Spinal cord (tissue), 10 donors: ENCODE measurements at places on chromosomes 7 and 10.

DNA sequence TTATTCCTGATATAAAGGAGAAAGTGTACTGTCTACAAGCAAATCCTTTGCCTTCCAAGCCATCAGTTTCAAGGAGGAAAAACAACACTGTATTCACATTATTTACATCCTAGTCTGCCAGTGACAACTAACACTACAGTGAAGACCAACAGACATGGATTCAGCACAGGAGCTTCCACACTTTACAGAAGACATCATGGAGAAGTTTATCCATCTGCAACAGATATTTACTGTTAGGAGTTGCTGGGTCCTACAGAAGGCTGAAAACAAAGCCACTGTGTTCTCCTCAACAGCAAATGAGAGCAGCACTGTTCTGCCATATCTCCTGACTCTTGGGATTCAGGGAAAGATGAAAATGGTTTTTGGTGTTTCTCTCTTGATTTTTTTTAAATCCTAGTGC, 31.9 kb downstream of the NAPEPLD start:
- DNase-seq: no peak

GRCh38 chr10:110696436-110696835, 52.3 kb downstream of the RBM20 start:
- DNase-seq: no peak

- DNase-seq: no peak
Measured at GRCh38 chr10:99357691-99358090, 28.5 kb downstream of the CNNM1 start.

DNA sequence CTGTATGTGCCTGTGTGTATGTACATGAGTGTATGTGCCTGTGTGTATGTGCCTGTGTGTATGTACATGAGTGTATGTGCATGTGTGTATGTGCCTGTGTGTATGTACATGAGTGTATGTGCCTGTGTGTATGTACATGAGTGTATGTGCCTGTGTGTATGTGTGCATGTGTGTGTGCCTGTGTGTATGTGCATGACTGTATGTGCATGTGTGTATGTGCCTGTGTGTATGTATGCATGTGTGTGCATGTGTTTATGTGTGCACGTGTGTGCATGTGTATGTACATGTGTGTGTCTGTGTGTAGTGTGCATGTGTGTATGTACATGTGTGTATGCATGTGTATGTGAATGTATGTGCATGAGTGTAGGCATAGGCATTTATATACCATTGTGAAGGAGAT, 274.8 kb downstream of the ADARB2 start:
- no peak for DNase-seq

DNA sequence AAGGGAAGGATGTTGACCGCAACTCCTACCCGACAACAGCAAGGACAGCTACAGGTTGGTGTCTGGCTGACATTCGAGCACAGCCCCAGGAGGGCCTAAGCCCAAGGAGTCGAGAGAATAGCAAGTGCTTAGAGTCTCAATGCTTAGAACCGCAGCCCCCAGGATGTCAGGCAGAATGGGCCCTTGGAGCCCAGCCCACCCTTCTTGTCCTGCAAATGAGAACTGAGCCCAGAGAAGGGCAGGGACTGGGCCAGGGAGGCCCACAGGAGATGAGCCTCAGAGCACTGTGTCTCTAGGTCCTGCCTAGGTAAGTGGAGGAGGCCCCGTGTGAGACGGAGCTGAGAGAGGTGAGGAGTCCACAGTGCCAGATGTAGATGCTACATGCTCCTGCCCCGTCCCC, 173.3 kb upstream of the ZMIZ1 start:
- no peak for DNase-seq

GRCh38 chr7:80218723-80219122, 84.1 kb downstream of the GNAI1 start:
- no peak for DNase-seq

DNA sequence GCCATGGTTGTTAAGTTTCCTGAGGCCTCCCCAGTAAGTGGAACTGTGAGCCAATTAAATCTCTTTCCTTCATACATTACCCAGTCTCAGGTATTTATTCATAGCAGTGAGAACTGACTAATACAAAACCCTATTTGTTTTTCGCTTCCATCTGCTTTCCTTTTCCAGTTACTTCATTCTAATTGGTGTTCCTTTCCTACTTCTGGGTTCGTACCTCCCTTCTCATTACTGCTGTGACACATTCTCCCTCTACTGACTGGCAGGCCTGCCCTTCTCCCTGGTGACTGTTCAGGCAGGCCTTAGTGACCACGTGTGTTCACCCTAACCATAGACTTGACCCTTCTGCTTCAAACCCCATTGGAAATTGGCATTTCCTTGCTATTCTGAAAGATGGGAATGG, 37.7 kb downstream of the MTURN start:
- DNase-seq: no peak

DNA sequence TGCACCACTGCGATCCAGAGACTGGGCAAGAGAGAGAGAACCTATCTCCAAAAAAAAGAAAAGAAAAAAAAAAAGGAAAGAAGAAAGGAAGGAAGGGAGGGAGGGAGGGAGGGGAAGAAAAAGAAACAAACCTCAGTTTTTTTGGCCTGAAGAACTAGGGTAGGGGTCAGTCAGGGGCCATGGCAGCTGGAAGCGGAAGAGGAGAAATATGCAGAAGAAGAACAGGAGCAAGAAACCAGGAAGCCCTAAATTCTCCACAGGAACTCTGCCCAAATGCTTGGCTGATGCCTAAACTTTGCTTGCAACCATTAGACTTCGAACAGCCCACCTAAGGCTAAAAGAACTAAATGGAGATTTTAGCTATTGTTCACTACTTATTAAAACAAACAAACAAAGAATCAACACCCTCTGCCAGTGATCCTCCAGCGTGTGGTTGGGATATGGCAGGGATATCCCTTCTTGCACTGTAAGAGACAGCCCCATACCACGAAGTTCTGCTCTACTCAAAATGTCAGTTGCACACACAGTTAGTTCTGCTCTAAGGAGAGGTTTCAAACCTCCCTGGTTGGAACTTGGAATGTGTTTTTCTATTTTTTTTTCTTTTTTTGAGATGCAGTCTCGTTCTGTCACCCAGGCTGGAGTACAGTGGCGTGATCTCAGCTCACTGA, 139.5 kb downstream of the FAM107B start:
- DNase-seq: no peak
